ENCODE measurements at places on chromosomes 2 and 18.

DNA sequence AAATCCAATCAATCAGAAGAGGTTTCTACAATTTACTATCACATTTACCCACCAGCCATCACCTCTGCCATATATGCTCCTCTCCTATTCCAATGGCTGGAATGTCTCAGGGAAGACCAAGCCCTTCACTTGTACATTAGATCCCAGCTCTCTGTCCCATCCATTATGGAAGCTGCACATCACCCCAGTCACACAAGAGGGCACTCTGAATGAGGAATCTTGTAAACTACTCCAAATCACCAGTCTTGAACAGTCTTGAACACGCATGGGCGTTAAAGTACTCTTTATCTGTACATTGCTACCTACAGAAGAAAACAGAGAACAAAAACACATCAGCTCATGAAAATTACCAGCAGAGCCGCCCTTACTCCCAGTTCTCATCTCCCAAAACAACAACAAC, 38.7 kb downstream of the ZC3H8 start:
- no peak for DNase-seq

- no peak for DNase-seq
Measured at GRCh38 chr18:42426496-42427015, 471.5 kb downstream of the PIK3C3 start.

DNA sequence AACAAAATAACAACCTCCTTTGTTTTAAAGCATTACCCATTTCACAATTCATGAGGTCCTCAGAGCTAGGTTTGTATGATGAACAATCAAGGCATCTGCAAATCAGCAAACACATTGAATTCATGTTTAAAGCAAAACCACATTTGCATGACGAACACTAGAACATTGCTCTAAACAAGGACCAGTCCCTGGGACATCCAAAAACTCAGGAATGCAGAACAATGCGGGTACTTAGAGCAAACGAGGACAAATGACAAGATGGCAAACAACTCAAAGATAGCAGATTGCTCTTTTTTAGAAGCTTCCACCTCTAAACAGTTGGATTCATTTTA, 45.7 kb upstream of the RALBP1 start:
- no peak for DNase-seq

GRCh38 chr2:192437653-192438052, 242.9 kb upstream of the TMEFF2 start:
- DNase-seq = no peak

- no peak for DNase-seq
Measured at GRCh38 chr2:240233885-240234502, 93.5 kb upstream of the OTOS start.

GRCh38 chr2:13968811-13969210, 663.7 kb upstream of the LRATD1 start:
- peak; percentile 82 for DNase-seq

DNA sequence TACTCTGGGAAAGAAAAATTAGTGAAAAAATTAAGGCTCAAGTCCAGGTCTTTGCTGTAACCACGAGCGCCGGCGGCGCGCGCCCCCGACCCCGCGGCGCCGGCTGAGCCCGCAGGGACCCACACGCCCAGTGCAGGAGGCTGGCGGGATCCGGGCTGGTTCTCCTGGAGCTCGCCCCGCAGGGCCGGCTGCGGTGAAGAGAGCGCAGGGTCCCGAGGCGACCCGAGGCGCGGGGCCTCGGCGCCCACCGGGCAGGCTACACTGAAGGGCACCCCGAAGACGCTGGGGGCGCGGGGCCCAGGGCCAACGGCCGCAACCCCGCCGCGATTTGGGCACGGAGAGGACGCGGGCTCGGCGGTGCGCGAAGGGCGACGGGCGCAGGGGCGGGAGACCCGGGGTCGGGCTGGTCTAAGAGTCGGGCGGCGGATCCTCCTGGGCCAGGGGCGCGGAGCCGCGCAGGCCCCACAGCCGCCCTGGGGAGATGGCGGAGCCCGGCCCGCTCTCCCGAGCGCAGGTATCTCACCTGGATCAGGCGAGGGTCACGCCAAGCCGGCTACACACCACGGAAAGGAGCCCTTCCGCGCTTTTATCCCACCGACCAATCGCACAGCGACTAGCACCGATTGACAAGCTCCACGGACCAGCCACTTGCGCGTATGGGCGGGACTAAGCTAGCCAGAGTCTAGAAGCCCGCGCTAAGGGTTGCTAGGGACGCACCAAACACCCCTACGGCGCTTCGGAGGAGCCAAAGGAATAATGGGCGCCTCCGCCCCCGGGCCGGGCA, at the start of gene PASK:
TSS of gene PASK (minus strand) at position 582 of the 784 bp plus-strand sequence. CDS start 6,440 bp downstream, outside the sequence.
- peak; percentile 97 for DNase-seq

- DNase-seq = no peak
Measured at GRCh38 chr2:10558281-10559030, 110.3 kb upstream of the ODC1 start.

DNA sequence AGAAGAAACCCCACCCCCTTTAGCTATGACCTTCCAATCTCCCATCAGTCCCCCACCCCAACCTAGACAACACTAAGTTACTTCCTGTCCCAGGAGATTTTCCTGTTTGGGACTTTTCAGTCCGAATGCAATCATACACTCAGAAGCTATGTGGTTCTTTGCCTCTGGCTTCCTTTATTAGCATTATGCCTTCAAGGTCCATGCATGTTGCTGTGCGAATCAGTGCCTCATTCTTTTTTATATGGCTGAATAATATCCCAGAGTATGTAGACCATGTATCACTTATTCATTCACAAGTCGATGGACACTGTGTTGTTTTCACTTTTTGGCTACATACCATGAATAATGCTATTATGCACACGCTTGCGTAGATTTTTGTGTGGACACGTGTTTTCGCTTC, 292.1 kb upstream of the HDAC4 start:
- no peak for DNase-seq

- DNase-seq = no peak
Measured at GRCh38 chr18:40686836-40687235, 1268.2 kb upstream of the PIK3C3 start.

DNA sequence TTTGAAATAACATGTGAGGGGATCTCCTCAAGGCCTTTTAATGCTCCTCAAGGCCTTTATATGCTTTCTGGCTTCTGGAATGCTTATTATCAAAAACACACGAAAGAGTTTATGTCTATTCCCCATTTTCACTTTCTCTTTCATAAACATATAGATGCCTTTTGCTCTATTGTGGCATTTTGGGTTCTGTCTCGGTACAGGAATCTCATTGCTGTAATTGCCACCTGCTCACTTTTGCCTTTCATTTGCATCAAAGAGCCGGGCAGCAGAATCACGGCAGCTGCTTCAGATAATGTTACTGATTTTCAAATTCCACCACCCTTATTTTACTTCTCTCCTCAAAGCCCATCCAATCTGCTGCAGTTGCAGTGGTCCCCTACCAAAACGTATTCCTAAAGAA, 54.8 kb upstream of the LPIN2 start:
- peak; percentile 40 for DNase-seq

GRCh38 chr2:64141674-64142405, 2.4 kb downstream of the PELI1 start:
- peak; percentile 9 for DNase-seq

DNA sequence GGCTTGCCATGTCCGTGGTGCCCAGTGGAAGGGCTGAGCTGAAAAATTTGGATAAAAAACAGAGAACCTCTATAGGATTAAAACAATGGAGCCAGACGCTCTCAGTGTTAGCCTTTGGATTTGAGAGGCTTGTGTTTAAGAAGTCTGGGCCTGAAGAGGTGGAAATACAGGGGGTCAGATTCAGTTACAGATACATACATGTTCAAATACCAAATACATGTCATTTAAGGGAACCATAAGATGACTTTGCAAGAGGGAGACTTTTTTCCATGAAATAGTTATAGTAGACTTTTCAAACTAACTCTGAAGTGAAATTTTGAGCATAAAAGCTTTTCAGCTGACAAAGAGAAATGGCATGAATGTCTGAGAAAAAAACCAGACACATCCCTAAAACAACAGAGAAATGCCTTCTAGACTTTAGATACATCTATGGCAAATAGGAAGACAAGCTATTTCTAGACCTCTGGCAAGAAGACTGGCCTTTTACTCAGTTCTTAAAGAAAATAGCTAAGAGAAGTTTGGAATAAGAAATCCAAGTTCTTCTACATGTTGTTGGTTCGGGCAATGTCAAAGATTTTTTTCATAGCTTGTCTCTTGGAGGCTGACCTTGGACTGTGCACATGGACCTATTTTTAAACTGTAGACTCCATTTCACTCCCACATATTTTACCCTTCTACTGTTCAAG, 112.9 kb downstream of the LTBP1 start:
- no peak for DNase-seq

DNA sequence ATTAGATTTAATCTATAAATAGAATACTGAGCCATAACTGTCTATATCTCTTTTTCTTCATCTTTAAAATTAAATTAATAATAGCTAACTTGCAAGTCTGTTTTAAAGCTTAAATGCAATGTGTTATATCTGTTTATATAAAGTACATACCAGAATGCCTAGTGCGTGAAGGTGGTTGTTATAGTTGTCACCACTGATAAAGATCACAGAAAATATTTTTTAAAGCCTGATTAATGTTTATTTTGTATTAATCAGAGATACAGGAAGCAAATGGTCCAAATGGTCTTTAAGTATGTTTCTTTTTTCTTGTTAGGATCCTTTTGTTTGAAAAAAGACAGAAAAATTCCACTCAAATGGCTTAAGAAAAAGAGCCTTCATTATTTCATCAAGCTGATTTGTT, 560.6 kb downstream of the CPS1 start:
- no peak for DNase-seq

DNA sequence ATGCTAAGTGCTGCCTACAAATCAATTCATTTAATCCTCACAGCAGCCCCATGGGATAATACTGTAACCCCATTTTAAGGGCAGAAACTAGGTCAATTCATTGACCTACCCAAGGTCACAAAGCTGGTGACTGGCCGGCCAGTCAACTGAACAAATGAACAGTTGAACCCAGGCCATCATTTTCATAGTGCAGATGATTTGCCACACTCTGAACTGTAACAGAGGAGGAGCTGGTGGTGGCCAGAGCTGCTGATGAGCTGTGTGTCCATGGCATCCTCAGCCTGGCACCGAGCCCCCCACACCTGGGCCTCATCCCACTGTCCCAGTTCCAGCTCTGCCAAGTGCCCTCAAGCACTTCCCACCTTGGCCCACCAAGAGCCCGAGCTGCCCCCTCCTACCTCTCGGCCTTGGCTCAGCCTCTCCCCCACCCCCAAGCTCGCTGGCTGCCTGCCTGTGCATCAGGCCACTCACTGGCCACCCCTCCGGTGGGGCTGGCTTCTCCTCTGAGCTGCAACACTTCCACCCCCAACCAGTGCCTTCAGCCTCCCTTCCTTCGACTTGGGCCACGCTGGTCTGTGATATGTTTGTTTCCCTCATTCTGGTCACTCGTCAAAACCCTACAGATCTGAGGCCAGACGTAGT, 58.4 kb downstream of the ATOH8 start:
- no peak for DNase-seq

DNA sequence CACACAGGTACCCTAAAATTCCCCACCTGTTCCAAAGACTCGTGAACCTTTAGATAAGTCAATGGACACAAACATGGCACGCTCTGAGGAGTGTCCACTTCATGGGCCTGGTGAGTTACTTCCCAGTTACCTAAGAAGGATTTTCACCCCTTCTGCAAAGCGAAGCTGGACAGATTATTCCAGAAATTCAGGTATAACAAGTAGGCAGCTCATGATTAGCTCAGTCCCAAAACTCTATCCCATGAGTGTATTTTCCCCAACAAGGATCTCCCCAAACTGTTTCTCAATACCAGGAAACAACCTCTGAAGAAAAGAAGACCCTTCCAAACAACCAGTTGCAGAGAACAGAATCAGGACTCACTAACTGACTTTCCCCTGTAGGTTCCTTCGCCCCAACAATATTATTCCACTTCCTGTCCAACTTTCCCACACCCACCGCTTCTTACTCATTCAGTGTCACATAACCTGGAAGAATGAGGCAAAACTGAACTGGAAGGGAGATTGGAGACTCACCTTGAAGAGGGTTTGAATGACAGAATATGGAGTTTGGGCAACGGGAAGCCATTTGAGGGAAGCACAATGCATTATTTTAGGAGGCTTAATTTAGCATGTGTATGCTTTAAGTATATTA, 120.1 kb downstream of the ANTXR1 start:
- DNase-seq = no peak

DNA sequence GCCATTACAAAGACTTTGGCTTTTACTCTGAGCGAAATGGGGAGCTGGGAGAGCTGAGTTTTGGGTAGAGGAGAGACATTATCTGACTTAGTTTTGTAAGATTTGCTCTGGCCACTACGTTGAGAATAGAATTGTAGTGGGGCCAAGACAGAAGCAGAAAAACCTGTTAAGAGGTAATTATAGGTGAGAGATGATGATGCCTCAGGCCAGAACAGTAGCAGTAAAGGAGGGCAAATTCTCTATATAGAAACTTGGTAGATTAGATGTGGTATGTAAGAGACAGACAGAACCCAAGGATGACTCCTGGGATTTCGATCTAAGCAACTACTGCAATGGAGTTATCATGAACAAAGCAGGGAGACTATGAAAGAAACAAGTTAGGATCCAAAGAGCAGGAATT, 17.4 kb upstream of the CREB1 start:
- no peak for DNase-seq

GRCh38 chr2:162974771-162975170, 136.2 kb upstream of the KCNH7 start:
- DNase-seq = no peak

- no peak for DNase-seq
Measured at GRCh38 chr2:131153529-131153928, 48.4 kb downstream of the PLEKHB2 start.

DNA sequence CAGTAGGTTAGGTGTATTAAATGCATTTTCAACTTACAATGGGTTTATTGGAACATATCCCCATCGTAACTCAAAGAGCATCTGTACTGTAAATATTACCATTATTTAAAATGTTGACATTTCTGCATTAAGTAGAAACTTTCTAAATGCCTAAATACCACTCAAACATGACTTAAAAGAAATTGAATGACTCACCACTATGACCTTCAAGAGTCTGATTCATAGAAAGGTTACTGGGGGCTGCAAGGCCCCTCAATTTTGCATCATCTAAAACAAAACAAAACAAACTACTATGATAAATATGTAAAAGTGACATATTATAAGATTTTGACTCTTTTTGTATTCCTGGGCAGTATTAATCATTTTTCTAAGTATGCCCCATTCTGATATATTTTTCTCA, 7.6 kb downstream of the WDR35 start:
- DNase-seq = no peak

GRCh38 chr2:130842770-130843169, 6.1 kb downstream of the ARHGEF4 start:
- no peak for DNase-seq

DNA sequence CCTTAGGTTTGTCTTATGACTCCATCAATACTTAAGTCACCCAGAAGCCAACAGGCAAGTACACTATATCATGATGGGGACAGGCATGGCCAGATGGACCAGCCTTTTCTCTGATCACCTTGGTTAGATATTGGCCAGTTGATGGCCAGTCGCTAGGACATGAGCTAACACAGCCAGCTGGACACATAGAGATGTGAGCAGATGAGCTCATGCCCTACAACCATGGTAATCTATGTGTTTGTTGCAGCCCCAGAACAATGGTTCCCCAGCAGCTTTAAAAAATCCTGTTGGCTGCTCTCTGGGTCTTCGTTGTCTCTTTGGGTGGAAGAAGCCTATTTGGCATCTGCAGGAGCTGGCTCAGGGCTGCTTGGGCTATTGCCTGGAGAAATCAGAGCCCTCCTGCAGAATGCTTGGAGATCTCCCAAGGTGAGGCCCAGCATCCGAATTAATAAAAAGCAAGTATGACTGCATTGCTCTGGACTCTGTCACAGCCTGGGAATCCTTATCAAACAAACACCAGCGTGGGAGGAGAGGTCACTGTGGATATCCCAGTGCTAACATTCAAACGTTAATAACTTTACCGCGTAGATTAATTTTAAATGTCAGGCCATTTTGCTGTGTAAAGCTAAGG, 62.3 kb upstream of the KLHL29 start:
- no peak for DNase-seq

Measured in MM.1S (cell line).